ENCODE measurements at places on chromosomes 12 and 14. TPM values are rescaled to one million over a fixed set of nuclear protein-coding genes. Genes with fewer than 3 reads are reported as not detected.

Gene LRRIQ1
- total RNA-seq = 0.30 TPM

DNA sequence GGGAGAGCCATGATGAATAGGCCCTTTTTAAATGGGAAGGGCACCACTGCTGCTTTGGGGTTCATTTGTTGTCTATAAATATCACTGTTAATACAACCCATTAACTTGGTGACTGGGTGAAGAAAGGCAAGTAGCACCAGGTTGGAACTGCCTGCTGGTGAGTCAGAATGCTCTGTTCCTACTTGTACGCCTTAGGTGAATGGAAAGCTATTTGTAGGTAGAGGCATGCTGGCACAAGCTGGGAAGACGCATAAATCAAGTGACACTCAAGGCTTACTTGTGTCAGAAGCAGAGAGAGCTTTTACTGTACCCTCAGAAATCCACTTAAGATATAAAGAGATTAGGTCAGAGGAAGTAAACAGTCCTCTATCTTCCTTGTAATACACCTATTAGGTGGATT lies 142.5 kb downstream of the TMX1 start:
- DNase-seq = peak; percentile 6

- no peak for DNase-seq
Measured at GRCh38 chr12:67939611-67940010, 49.6 kb upstream of the IFNG-AS1 start.

DNA sequence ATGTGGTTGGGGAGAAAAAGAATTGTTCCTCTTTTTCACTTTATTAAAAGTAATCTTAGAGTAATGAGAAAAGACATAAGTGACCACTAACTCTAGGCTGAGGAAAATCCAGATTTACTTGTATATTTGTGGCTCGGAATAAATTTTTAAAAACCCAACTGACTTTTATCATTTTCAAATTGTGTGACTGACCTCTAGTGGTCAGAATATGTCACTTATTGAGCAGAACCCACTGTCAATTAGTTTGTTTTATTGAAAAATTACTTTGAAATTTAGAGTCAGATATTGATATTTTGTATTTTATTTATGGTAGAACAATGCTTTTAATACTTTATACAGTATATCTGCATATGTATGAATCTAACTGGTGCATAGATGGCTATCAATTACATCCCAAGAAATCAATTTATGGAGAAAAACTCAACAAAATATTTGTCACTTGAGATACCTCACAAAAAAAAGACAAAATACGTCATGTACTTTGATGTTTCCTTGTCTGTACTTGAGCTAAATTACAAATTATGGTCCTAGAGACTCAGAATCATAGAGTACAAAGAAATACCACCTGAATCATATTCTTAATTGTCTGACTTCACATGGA lies 229.4 kb downstream of the CNTN1 start:
- DNase-seq = no peak

DNA sequence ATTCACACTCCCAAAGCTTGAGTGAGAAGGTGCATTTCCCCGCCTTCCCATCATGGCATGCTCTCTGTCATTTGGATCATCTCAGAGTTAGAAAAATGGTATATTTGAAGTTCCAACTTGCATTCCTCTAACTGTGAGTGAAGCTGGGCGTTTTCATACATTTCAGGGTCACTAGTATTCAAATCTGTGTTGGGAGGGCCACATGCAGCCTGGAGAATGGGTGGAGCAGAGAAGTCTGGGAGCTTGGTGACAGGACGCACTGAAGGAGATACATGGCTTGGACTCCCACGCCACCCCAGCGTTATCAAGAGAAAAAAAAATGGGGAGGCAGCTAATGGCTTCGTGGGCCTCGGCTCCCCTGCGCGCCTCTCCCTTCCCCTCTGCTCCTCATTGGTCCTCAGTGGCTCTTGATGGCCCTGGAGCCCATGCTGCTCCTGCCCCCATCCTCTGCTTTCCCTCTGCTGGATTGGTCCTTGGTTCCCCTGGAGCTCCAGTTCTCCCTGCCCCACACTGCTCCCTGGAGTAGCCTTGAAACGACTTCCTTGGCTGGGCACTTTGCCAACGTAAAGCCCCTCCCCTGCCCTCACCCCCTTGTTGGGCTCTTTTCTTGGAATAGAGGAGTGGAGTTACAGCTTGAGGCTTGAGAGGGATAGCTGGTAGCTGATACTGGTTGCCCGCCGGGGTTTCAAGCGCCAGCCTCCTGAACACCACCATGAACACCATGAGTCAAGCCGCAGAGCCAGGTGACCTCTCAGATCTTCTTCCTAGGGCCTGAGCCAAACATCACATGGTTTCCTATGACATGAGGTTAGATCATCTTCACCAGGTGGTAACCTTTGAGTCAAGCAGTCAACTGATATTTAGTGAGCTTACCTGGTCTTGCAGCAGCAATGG lies 139.6 kb downstream of the PRKCH start:
- DNase-seq = no peak

Gene KDM2B
- total RNA-seq = 26.1 TPM

Gene KCNK10
- 0.30 TPM for total RNA-seq

- peak; percentile 21 for DNase-seq
Measured at GRCh38 chr12:124359671-124360581, 65.0 kb downstream of the RFLNA start.

DNA sequence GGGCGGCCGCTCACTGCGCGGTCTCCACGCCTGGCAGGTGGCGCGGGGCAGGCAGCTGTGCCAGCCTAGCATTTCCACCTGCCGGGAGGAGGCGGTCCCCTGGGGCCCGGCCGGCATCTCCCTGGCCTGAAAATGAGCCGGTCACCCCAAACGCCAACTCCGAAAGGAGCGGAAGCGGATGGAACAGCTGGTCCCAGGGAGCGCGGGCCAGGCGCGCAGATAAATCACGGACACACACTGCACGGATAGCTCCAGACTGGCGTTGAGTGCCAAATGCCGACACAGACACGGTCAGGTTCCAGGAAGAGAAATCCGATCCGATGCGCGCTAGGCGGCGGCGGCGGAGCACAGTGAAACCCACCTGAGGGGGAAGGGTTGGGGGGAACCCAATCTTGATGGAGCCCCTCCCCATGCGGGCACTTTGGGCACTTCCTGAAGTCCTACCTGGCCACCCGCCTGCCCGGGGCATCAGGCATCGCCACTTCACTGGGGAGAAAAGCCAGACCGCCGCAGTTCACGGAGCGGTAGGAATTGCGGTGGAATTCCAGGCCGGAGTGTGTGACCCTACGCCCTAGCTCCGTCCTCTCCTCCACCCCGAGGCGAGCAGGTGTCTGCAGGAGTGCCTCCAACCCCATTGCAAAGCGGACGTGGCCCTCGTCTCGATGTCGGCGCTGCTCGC lies 624 bp upstream of the PLEKHD1 start:
- no peak for DNase-seq
